CD4-positive, alpha-beta T cell treated with Interleukin-17A for 4 hours (primary cell): ENCODE measurements at places on chromosomes 6 and 20.
A peak's percentile ranks its signal among the peaks of the same experiment; 100 is the strongest.

DNA sequence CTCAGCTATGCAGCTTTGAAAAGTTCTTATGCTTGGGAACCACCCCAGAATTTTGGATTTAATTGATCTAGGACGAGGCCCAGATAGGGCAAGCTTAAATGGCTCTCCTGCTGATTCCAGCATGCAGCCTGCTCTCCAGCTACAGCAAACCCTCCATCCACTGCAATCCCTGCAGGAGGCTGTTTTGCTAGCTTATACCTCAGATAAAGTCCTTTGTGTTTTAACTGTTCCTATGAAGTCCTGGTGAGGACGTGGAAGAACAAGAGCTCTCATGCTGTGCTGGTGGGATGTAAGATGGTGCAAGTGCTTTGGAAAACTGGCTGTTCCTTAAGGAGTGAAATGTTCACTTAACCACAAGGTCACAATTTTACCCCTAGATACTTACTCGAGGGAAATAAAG is 25.5 kb upstream of the NXT1 start:
- DNase-seq: no peak

DNA sequence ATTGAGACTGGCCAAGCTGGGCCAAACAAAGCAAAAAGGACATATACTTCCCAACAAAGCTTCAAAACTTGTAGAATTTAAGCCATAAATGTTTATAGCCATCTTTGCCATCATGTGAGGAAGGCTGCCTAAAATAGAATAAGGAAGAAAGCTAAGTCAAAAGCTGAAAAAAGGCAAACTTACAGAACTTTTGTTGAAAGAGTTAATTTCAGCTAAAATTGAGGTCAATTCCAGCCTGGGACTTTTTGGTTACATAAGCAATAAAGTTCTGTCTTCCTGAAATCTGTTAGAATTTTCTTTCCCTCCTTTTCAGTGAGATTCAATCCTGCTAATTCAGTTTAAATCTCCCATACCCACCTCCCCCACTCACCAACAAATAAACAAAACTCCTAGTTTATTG is 227.9 kb upstream of the MARCKS start:
- DNase-seq: no peak

GRCh38 chr20:46023148-46023484 is 5.9 kb upstream of the SLC12A5 start:
- DNase-seq: no peak

DNA sequence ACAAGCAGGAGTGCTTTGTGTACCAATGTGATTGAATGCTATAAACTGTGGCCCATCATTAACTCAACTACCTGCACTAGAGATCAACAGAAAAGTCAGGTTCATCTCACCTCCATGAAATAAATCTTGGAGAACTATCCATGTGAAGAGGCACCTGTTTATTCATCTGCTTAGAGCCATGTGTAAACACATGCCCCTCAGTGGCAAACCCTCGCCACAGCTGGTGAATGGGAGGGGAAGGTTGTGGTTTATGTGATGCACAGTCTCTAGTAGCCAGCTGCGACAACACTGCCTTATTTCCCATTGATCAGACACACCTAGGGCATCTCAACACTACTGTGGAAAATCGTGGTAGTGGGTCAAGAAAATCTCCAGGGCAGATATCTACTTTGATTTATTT is 640.2 kb downstream of the PTPRT start:
- no peak for DNase-seq

DNA sequence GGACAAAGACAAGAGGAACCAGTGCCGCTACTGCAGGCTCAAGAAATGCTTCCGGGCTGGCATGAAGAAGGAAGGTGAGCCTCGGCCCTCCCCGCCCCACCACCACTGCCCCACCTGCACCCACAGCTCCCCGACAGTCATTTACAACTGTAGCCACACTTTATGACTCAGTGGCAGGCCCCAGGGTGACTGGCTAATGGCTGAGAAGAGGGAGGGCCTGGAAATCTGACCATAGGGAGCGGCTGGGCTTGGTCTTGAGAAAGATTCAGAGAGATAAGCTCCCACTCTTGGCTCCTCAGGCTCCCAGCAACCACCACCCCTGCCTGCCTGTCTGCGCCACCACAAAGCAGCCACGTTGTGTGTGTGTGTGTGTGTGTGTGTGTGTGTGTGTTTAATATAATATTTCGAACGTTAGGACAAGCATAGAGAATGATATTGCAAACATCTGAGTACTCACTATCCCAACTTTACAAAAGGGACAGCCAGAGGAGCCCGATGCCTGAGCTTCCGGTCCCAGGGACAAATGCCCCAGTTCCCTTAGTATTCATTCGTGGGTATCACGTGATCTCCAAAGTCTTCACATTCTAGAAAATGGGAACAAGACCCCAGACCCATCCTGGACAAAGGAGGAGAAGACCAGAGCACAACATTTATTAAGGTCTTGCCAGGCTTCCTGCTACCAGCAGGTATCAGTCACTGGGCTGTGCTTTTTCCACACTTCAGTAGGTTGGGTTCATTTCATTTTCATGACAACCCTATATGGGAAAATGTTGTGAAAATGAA is 52.1 kb downstream of the HNF4A start:
- no peak for DNase-seq

DNA sequence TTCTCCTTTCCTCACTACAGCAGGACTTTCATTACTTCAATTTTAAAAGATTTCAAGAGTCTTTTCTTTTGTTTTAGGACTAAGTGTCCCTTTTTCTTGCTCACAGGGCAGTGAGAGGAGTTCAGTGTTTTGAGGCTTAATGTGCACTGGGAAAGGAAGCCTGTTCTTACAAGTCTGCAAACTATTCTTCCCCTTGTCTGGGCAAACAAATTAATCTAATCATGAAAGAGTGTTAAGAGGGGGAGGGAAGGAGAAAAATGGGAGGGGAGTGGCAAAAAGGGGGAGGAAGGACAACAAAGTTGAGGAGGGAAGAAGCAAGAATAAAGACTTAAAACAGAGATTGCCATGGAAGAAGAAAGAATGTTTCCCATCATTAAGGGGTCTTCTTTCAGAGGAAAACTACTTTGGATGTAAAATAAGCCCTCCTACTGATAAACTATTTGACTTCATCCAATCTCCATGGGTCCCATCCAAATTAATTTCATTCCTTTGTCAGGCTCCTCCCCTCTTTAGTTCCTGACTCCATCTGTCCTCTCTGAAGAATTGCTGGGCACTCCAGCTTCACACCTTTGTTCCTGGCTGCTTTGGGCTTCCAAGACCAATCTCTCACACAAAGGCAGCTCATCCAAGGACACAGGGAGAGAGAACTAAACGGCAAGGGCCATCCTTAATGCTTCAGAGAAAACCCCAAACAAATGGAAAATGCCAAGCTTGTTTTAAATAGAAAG is 244.5 kb downstream of the TPBG start:
- DNase-seq: no peak

GRCh38 chr20:61288331-61288784 is 36.3 kb downstream of the CDH4 start:
- no peak for DNase-seq

DNA sequence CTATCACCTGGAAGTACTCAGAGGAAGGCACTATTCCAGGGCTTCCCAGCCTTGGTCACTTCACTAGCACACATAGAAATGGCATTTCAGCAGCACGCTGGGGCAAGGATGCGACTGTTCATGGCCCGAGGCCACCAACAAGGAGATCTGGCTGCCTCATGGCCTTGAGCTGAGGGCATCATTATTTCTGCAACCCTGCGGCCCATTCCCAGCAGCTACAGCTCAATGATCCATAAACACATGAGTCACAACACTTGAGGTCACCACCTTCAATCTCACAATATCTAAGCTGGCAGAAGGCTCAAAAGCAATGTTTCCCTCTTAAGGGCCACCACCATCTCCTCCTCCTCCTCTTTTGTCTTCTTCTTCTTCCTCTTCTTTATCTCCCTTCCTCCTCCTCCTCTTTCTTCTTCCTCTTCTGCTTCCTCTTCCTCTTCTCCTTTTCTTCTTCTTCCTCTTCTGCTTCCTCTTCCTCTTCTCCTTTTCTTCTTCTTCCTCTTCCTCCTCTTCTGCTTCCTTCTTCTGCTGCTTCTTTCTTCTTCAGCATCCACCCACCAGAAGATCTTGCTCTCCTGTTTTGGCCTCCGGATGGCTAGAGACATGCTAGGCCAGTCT is 382.9 kb upstream of the CNR1 start:
- DNase-seq: no peak

DNA sequence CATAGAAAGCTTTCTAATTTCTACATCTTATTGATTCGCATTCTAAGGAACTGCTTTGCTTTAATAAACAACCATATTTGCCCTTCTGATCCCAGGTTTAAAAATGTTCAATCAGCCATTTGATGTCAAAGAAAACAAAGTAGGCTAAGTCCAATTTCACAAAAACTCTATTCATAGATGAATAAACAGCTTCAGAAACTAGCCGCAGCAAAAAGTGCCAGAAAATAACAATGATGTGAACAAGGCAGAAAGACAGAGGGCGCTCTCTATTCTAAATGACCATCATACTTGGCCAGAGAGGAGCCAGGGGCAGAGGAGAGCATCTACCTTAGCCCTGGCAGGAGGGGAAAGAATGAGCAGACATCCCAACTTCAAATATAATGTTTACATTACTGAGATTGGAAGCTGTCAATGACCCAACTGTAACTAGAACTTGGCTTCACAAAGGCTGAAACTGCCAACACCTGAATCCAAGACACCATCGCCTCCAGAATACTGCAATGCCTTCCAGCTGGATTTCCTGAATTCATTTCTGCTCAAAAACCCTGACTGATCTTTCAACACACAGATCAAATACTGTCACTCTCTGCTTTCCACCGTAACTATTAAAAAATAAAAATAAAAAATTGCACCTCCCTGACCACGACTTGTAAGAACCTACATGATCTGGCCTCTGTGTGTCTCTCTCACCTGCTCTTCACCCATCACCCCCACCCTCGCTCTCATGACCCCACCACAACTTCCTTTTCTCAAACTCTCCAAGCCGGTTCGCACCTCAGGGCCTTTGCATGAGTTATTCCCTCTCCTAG is 9.5 kb downstream of the CNKSR3 start:
- no peak for DNase-seq

- DNase-seq: peak; percentile 63
These were observed 17.6 kb upstream of the EIF2S2 start for GRCh38 chr20:34129518-34130162.

DNA sequence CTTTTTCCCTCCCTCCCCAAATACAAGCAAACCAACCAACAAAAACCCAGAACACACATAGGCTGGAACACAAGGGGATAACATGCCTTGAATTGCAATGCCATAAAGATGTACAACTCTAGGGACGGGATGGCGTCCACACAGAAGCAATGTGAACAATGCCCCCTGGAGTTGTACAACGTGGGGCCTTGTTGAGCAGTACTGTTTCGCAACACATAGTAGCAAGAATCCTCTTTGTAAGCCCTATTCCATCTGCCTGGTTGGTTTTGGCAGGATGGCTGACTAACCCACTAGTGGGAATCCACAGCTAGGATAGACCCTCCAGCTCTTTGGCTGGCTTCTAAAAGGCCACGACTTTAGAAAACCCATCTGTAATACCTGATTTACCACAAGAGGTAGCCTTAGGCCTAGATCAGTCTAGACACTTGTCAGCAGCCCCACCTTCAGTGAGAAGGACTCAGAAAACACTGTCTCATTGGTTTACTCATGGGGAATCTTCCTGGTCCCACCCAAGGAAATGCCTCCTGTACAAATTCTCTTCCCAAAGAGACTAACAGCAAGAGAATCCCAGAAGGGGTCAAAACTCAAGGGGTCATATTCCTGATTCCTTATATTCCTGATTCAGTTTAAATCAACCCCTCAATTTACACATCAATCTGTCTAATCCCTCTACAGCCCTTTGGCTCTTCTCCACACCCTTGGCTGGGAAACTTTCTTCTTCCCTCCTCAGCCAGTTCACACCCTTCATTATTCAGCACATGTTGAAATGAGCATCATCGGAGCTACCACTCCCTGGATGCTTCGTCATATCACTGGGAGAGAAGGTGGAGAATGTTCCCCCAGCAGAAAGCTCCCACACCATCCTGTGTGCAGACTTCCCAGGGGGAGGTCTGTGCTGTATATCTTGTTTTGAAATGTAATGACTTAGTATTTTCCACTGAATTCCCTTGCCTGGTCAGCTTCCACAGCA is 622.4 kb upstream of the FLRT3 start:
- DNase-seq: no peak

DNA sequence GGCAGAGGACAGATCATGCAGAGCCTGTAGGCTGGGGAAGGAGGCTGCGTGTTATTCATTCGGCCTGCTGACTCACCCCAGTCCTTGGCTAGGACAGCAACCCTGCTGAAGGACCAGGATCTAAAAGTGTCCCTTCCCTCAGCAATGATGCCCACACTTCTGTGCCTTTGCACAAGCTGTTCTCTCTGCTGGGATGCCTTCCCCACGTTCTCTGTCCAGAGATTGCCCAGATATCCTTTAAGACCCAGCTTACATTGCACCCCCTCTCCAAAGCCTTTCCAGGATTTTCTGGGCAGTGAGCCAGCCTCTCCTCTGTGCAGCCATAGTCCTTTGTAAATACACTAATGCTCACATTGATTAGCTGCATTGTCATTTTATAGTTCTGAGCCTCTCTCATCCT is 99.3 kb upstream of the CHD6 start:
- no peak for DNase-seq

DNA sequence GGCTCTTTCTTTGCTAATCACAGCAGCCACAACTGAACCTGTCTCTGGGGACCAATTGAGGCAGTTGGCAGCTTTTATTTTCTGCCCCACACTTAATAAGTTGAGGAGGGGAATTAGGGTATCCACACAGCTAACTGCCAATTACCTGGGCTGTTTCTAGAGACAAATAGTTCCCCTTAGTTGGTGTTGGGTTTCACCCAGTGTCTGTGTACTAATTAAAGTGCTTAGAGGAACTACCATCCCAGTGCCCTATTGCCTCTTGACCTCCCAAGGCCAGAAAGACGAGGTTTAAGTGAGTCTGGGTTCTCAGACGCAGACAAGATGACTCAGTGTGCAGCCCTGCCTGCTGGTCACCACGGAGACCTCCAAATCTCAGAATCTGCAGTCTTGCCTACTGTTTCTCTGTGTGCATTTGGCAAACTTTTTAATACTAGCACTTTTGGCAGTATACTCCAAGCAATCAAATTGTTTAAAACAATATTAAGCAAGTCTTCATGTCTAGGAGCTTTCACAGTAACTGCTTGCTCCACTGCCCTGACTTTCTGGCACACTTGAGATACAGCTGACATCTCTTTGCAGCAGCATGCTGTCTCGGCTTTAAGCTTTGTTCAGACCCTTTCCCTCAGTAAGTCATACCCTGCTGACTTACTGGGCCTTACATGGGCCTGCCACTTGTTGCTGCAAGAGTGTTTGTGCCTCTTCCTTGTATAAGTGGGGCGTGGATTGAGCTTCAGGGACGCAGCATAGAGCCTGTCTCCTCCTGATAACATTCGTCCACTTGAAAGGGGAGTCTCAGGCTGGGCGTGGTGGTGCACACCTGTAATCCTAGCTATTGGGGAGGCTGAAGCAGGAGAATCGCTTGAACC is 31.9 kb downstream of the STK35 start:
- DNase-seq: no peak

- DNase-seq: no peak
These were observed 142.0 kb downstream of the UST start for GRCh38 chr6:148888856-148889255.

DNA sequence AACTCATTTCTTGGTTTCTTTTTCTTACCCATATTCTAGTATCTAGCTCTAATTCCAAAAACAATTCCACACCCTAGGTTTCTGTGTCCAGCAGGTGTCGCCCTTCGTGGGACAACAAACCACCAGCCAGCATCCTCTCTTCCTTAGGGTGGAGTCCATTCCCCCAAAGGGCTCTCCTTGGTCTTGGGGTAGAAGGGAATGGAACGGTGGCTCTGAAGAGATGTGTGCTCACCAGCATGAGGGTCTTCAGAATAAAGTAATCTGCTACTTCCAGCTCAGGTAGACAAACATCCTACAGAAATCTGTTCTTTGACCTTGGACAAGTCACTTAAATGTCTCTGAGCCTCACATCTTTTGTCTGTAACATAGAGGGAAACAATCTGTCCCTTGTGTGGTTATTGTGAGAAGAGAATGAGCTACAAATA is 7.2 kb downstream of the HLA-DMB start:
- peak; percentile 87 for DNase-seq
